Left ventricle myocardium inferior (tissue), 1 donor: ENCODE measurements at places on chromosomes 3 and 15.

- DNase-seq, result no peak
These were observed 40.8 kb upstream of the IQCF6 start for GRCh38 chr3:51819709-51820406.

DNA sequence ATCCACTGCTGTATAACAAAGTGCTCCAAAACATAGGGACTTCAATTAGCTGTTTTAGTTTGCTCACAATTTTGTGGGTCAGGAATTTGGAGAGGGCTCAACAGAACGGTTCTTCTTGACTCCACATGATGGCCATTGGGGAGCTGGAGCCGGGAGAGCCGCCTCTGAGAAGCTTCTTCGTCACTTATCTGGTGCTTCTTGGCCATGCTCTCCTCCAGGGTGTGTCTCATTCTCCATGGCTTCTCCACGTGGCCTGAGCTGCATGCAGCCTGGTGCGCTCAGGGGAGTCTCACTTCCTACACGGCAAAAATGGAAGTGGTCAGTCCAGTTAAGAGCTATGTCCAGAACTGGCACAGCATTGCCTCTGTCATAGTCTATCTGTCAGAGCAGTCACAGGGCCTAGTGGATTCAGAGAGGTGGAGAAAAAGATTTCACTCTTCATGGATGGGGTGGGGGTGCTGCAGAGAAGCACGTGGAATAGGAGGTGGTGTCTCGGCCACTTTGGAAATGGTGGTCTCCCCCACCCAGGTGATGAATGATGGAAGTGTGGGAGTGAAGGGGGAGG, 26.3 kb upstream of the PRR23E start:
- no peak for DNase-seq

GRCh38 chr3:35641920-35642527, 2.7 kb downstream of the ARPP21 start:
- no peak for DNase-seq

GRCh38 chr3:134809427-134810051, 14.5 kb downstream of the EPHB1 start:
- no peak for DNase-seq

DNA sequence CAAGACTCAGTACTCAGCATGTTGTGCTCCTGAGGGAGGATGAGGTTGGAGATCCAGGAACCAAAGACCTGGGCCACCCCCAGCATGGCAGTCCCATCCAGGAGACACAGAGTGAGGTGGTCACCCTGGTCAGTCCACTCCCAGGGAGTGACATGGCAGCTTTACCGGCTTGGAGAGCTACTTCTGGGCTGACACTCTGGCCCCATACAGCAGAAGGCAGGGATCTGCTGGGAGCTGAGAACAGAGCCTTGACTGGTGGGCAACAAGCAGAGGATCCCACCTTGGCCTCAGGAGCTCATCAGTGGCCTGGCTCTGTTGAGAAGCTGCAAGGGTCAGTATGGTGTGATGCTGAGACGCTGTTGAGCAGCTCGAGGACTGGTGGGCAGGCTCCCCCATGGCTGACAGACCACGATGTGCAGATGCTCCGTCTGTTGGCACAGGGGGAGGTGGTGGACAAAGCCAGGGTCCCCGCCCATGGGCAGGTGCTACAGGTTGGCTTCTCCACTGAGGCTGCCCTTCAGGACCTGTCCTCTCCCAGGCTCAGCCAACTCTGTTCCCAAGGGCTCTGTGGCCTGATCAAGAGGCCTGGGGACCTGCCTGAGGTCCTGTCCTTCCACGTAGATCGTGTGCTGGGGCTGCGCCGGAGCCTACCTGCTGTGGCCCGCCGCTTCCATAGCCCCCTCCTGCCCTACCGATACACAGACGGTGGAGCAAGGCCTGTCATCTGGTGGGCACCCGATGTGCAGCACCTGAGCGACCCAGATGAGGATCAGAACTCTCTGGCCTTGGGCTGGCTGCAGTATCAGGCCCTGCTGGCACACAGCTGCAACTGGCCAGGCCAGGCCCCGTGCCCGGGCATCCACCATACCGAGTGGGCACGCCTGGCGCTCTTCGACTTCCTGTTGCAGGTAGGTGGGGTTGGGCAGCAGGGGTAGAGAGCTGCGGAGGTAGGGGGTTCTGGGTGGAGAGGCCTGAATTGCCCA, 53.8 kb downstream of the GASK1A start:
- no peak for DNase-seq

GRCh38 chr3:134376786-134377426, 2.7 kb upstream of the AMOTL2 start:
- DNase-seq, result no peak

- DNase-seq, result no peak
These were observed 58.0 kb downstream of the MCF2L2 start for GRCh38 chr3:183370391-183370790.

GRCh38 chr15:79357566-79357965, 46.7 kb downstream of the TMED3 start:
- no peak for DNase-seq

- DNase-seq, result no peak
These were observed 10.5 kb downstream of the ELP6 start for GRCh38 chr3:47503033-47503432.

- no peak for DNase-seq
These were observed 460.4 kb upstream of the NAALADL2 start for GRCh38 chr3:174398761-174399160.
